ENCODE measurements at places on chromosomes 3 and 15.

DNA sequence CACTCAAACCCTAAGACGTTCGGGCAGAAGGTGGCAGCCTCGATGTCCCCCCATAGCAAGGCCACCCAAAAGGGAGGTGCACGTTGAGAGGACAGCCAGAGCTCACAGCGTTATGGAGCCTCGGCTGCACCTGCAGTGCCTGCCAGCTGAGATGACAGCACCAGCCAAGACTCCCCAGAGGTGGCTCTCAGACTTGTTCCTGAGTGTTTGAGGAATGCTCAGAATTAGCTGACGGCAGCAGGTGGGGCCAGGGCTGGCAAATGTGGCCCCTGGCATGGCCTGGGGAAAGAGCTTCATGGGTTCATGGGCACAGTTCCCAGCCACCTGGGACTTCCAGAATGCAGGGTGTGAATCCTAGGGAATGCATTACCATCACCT lies 177.8 kb downstream of the KLF13 start:
- no peak for DNase-seq

GRCh38 chr15:64921711-64922110 lies 10.0 kb downstream of the ANKDD1A start:
- DNase-seq: no peak

DNA sequence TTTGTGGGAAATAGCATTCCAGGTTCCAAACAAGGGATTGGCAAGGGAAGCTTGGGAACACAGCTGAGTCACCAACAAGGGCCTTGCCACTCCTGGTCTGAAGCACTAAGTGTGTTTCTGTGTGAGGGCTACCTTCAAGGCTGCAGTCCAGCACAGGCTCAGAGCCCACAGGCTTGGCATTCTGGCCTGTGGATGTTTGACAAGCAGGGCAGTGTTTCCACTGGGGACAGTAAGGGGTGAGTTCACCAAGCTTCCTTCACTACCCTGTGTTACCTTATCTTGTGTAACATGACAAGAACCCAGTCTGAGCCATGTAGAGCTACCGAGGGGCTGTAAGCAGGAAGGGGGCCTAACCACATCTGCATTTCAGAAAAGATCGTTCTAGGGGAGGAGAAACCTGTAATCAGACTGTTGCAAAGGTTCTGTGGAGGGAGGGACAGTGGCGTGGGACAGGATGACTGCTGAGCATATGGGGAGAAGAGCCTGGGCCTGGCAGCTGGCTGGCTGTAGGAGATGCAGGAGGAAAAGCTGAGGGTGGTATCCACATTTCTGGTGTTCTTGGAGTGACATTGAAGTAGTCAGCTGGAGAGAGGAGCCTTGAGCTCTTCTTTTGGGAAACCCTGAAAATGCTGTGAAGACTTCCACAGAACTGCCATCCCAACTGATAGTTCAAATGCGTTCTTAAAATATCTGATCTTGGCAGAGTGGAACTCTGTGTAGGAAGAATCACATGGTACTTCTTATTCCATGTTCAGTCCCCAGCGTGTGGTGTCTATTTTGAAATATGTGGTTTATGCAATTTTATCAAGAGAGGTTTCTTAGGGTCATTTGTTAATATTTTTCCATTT lies 61.3 kb downstream of the CTDSPL start:
- DNase-seq: no peak

DNA sequence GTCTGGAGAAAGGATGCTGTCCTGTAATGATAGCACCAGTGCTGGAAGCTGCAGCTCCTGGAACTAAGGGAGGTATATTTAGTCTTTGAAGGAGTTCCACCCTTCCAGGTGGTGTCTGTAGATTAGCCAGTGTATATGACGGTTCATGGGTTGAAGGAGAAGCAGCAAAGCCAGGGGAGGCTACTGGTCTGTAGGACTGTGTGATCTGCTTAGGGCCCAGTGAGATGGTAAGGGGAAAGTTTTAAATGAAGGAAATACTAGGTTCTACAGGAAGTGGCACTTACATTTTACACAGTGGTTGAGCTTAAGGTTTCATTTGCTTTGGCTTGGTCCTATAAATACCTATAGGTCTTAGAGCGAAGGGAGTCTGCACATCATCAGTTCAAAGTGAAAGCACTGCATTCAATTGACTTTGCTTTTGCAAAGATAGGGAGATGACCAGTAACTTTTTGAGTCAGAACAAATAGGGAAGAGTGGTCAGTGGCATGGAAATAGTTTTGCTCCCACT lies 5.6 kb downstream of the SLC25A38 start:
- DNase-seq: no peak

GRCh38 chr3:146421819-146422759 lies 47.3 kb downstream of the PLSCR2 start:
- DNase-seq: no peak

DNA sequence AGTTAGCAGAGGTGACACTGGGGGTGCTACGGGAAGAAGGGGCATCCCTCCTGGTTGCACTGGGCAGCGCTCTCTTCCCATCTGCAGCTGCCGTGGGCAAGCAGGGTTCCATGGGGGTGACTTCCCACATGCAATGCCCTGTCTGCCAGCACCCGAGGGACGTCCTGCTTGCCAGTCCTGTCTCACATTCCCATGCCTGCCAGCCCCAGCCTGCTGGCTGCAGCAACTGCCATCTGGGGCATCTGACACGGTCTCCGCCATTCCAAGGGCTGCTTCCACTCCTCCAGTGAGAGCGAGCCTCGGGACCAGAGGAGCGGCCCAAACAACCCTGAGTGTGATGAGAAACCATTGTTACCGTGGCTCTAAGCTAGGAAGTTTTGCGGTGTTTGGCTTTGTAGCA lies 45.4 kb upstream of the RPL32 start:
- DNase-seq: no peak

- no peak for DNase-seq
Measured at GRCh38 chr3:148379763-148380382, 317.8 kb upstream of the AGTR1 start.

- DNase-seq: no peak
Measured at GRCh38 chr3:181497358-181497757, 214.4 kb upstream of the SOX2 start.

- DNase-seq: no peak
Measured at GRCh38 chr3:142896201-142896755, 7.4 kb upstream of the PCOLCE2 start.

DNA sequence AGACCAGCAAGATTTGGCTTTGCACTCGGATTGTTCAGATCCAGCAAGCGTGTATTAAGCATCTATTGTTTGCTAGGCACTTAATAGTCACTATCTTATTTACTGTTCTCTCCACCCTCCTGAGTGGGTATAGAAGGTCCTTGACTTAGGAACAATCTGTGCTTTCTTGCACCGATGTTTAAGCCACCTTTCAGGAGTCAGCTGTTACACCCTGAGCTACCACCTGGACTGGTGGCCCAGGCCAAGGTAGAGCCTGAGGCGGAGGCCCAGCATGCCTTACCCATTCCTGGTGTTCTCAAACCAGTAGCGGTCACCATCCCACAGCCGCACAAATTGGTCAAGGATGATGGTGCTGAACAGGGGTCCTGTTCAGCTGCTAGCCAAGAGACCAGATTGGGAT lies 10.0 kb downstream of the DUOX1 start:
- no peak for DNase-seq

GRCh38 chr3:12423918-12424630 lies 60.2 kb upstream of the TSEN2 start:
- no peak for DNase-seq

DNA sequence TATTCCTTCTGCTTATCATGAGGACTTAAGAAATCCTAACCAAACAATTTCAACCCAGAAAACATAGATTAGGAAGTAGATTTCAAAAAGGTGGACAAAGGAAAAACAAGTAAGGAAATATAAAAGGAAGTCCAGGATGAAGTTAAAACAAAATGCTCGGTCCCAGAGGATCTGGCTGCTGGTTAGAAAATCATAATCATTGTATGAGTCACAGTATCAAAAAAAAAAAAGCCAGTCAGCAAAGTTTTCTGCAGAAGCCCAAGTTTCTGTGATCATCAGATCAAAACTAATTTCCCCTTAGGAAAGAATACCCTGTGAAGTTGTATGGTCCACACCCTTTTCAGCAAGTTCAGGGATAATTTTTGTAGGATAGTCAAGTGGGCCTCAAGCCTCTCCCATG lies 43.0 kb upstream of the LRTM1 start:
- no peak for DNase-seq

- DNase-seq: no peak
Measured at GRCh38 chr3:151206201-151206600, 3.2 kb upstream of the GPR171 start.

- DNase-seq: no peak
Measured at GRCh38 chr3:38575279-38575843, 74.1 kb downstream of the SCN5A start.

- DNase-seq: no peak
Measured at GRCh38 chr3:123914829-123915228, 30.7 kb upstream of the MYLK start.

DNA sequence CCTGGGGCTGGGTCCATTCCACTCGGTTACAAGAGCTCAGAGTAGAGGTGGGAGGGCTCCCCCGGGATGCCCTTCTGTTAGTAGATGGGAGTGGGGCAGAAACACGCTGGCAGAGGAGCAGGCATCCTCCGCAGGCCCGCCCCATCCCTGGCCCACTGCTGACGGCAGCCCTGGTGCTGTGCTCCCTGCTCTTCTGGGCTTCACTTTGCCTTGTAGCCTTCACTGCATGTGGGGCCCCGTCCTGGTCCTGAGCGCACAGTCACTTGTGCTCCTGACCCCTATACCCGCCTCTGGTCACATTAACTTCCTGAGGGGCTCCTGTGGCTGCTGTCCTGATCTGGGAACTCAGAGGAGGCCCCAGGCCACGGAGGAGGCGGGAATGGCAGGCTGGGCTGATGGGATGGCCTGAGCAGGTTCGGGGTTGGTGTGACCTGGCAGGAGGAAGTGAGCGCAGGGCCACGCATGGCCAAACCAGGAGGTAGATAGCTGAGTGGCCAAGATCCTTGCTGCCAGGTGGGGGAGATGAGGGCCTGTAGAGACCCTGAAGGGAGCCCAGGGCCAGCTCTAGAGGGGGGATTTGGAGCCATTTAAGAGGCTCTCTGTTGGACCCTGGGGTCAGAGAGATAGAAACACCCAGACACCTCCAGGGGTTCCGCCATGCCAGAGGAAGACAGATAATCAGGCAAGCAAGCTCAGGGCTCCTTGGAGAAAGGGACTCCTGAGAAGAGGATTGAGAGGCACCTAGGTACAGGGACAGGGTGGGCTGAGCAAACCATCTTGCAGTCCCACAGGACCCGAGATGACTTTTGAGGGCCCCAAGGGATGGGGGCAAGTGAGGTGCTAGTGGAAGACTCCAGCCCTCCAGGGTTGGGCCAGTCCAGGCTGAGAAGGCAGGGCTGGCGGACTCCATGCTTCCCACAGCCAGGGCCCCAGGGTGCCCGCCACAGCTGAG lies 92.2 kb upstream of the PRR23E start:
- DNase-seq: no peak

DNA sequence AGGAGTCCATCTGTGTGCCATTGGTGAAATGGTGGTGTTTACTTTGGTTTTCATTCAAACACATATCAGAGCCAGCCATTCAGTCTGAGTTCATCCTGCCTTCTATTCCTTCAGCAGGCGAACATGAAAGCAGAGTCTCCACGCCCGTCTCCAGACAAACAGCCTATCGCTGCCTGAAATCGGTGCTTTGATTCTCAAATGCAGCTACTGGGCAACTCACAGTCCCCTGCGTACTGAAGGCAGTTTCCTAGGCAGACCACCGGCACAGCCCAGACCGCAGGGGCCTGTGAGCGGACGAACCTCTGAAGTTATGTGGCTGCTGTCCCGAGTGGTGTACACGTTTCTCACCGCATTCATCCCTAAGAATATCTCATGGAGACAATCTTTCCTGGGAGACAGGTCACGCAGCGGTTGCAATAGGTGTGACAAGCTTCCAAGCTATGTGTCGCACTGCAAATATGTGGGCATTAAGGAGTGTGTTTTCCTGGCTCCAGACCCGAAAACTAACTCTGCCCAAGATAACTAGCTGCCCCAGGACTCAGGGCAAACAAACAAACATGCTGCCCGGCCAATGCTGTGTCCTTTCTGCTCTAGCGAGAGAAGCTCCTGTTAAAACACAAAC lies 16.9 kb upstream of the RYR3 start:
- DNase-seq: no peak

- peak; percentile 36 for DNase-seq
Measured at GRCh38 chr15:75455982-75456531, 4.6 kb upstream of the SIN3A start.

GRCh38 chr3:132469326-132469725 lies 52.0 kb downstream of the DNAJC13 start:
- no peak for DNase-seq

DNA sequence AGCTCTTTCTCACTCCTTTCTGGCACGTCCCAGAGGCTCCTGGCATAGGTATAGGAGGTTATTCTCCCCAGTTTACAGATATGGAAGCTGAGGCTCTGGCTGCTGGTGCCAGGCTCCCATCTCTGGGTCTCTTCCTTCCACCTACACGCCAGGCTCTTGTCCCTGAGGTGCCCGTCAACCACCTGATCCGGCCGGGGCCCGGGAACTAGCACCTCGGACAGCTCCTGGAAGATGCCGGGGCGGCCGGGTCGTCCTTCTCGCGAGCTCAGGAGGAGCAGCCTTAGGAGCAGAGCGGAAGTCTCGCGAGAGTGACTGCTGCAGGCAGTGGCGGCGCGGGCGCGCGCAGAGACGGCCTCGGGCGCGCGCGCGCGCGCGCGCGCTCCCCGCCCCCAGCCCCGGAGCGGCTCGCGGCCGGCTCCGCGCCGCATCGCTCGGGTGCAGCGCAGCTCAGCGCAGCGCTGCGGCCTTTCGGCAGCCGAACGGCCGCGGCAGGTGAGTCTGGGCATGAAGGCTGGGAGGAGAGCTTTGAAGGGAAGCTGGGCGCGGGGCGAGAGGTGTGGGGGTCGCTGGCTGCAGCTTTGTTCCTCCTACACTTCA lies at the start of gene SCAMP5:
TSS of gene SCAMP5 (plus strand) at position 382 of the 597 bp plus-strand sequence. CDS start 16,277 bp downstream, outside the sequence.
- peak; percentile 85 for DNase-seq

DNA sequence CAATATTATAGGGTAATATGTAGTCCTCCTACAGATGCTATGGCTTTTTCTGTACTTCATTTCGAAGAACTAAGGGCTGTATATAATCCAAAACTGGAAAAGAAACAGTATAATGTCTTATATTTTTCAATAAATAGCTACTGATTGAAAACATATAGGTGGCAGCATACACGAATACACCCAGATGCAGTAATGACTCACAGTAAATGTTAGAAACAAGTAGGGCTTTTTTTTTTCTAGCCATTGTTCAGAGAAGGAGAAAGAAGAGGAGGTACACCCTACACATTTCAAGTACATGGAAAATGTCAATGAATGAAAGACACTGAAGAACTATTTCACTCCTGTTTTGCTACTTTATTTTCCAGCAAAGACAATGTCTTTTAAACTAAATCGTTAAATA lies 9.4 kb downstream of the DAZL start:
- no peak for DNase-seq

GRCh38 chr3:31754575-31755278 lies 222.0 kb downstream of the STT3B start:
- DNase-seq: no peak

- DNase-seq: peak; percentile 72
Measured at GRCh38 chr3:172550347-172550943, 27.2 kb upstream of the TNFSF10 start.
